H9 (cell line): ENCODE measurements at places on chromosomes 3 and 15. TPM values are rescaled to one million over a fixed set of nuclear protein-coding genes. Genes with fewer than 3 reads are reported as not detected.

SYNM gene
- total RNA-seq: 1.8 and 1.9 TPM in 2 replicates

LSM3 gene
- total RNA-seq: 23.5 and 24.4 TPM in 2 replicates

RAB6B gene
- total RNA-seq: 12.3 and 14.8 TPM in 2 replicates

DNA sequence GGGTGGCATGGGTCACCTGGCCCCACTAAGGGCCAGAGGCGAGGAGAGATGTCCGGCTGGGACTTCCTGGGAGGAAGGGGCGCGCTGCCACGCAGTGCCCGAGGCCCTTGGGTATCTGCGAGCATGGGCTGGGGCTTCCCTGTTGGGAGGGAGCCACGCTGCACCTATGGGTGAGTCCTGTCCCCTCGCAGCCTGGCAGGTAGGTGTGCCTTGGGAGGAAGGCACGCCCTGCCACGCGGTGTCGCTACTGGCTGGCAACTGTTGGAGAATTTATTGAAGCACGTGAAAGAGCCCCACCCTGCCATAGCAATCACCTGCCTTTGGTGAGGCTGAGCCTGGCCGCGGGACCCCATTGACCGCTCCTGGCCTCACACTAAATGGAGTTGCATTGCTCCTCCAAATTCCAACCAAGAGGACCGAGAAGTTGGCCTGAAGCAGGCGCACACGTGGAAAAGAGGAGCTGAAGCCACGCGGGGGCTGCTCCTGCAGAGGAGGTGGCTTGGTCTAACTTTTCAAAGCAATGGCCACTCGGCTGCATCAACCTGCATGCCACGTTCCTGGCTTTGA, 134.2 kb downstream of the TJP1 start:
- DNase-seq: no peak

DNA sequence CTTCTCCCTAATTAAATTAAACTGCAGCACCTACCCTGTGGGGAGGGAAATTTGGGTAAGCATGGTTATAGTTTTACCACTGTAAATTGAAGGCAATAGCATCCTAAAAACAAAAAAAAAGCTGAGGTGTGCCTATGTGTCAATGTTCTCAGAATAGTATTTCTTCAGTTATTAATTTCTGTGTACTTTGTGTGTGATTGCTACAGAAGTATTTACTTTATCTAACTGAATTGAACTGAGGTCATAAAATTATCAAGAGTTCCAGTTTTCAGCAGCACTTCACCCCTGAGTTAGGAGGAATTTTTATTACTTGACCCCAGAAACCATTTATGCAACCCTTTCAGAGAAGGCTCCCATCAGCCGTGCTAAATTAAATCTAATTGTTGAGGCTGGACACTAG, 333.6 kb upstream of the ALCAM start:
- no peak for DNase-seq
